Epithelial cell of alveolus of lung (primary cell): ENCODE measurements at places on chromosomes 11 and 22. TPM values are rescaled to one million over a fixed set of nuclear protein-coding genes. Genes with fewer than 3 reads are reported as not detected.

Gene ST14
- 0.32 and 5.8 TPM in 2 replicates for total RNA-seq

Gene PRRG4
- total RNA-seq, result 0.13 TPM in 1 of 2 replicates, not detected in the other

Gene CTSD
- 338 and 389 TPM in 2 replicates for total RNA-seq

Gene SCGB1A1
- total RNA-seq, result not detected in 2 replicates

Gene HEPHL1
- total RNA-seq, result not detected in 2 replicates

Gene IRAG1
- 0.64 and 4.1 TPM in 2 replicates for total RNA-seq

Gene ARHGAP20
- total RNA-seq, result 1.4 and 2.7 TPM in 2 replicates

Gene TENM4
- total RNA-seq, result 32.8 and 35.3 TPM in 2 replicates

Gene CBLIF
- total RNA-seq, result not detected in 2 replicates

Gene FXYD2
- 0.26 TPM in 1 of 2 replicates, not detected in the other for total RNA-seq

Gene PRG3
- not detected in 2 replicates for total RNA-seq

Gene INPP5J
- total RNA-seq, result 0.52 and 1.8 TPM in 2 replicates

Gene OR5D14
- not detected in 2 replicates for total RNA-seq

Gene PGA3
- not detected in 2 replicates for total RNA-seq

Gene PTPRCAP
- total RNA-seq, result 1.9 TPM in 1 of 2 replicates, not detected in the other

Gene MPEG1
- total RNA-seq, result not detected in 2 replicates

Gene SLC22A6
- not detected in 2 replicates for total RNA-seq

Gene BEST1
- total RNA-seq, result 2.3 and 2.6 TPM in 2 replicates

Gene GVQW3
- 0.65 and 1.7 TPM in 2 replicates for total RNA-seq

Gene TRPM5
- not detected in 2 replicates for total RNA-seq

Gene OR10A2
- not detected in 2 replicates for total RNA-seq

Gene PATZ1
- 19.0 and 19.6 TPM in 2 replicates for total RNA-seq

Gene TRMU
- 24.6 and 41.8 TPM in 2 replicates for total RNA-seq

Gene FGF4
- total RNA-seq, result not detected in 2 replicates

Gene NXPE4
- total RNA-seq, result not detected in 2 replicates

Gene TRIM6
- 2.6 and 5.6 TPM in 2 replicates for total RNA-seq

Gene NEFH
- total RNA-seq, result 1.3 and 2.2 TPM in 2 replicates
